HS-27A (cell line): ENCODE measurements at places on chromosomes 5 and 9.

GRCh38 chr9:131823701-131824146 lies 83.8 kb upstream of the RAPGEF1 start:
- DNase-seq, result no peak

DNA sequence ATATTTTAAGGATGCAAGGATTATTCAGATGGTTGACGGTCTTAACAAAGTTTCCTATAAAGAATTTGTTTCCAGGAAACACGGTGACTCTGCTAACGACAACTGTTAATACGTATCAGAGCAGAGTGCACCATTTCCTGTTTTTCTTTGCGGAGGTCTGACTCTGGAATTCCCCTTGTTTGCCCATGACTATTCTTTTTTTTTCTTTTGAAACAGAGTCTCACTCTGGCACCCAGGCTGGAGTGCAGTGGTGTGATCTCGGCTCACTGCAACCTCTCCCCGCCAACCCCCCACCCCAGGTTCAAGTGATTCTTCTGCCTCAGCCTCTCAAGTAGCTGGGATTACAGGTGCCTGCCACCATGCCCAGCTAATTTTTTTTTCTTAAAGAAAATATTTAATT lies 115.9 kb downstream of the CDC42SE2 start:
- no peak for DNase-seq

DNA sequence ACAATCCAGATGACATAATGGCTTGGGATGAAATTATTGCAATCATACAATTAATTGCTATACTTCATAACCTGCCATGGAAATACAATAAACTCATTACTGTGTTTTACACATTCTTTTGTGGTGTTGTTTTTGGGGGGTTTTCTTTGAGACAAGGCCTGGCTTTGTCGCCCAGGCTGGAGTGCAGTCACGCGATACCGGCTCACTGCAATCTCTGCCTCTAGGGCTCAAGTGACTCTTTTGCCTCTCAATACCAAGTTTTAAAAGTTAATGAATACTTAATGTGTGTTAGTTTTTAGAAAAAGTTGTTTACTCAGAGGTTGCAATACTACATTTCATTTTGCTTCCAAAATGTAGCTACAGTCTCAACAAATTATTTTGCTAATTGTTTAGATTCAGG lies 598.4 kb downstream of the CHSY3 start:
- DNase-seq, result no peak

- DNase-seq, result no peak
These were observed 28.1 kb downstream of the TTC23L start for GRCh38 chr5:34866989-34867471.

DNA sequence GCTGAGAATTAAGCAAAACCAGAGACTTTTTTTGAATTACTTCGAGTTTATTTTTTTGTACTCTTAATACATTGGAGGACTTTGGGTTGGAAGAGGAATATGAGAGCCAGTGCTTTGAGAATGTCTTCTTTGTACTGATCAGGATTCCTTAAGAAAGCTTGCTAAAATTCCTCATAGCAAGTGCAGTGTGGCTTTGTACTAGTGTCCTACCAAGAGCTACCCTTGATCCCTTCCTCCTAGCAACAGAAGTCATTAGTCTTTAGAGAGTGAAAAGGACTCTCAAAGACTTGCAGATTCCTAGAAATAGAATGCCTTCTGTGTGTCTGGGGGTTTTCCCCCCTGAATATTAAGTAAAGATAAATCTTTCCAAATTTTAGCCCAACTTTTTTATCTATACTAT lies 276.1 kb downstream of the ARHGAP26 start:
- no peak for DNase-seq

DNA sequence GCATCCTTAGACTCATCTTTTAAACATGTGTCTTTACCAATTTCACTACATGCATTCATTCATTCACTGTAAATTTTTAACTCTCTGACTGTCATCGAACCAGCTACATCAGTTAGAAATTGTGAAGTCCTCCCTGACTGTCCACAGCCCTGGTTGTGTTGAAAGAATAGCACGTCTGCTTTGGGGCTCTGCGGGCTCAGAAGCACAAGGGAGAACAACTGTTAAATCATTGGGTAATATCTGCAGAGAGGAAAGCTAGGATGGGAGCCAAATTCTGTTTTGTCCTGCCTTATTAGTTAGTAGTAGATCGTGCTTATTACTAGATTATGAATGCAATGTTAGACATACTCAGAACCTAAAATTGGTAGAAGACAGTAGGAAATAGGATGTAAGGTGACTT lies 26.3 kb upstream of the FAM120AOS start:
- no peak for DNase-seq

GRCh38 chr5:146450002-146450401 lies 2.9 kb downstream of the TCERG1 start:
- no peak for DNase-seq

DNA sequence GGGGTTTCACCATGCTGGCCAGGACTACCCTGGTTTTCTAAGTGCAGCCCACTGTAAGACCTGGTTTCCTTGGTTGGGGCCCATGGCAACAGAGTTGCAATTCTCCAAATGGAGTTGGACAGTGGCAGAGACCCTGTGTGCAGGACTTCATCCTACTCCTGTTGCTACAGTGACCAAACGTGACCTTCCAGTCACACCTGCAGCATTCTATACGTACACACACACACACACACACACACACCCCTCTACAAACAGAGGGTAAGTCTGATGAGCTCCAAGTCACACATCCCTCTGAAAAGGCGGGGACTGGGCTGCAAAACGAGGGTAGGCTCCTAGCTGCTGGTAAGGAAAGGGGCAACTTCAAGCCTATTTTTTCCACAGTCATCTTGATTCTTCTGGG lies 23.6 kb downstream of the LHFPL2 start:
- DNase-seq, result no peak

- DNase-seq, result no peak
These were observed 44.2 kb downstream of the NACC2 start for GRCh38 chr9:136050701-136051452.

- no peak for DNase-seq
These were observed 125.9 kb downstream of the GADD45G start for GRCh38 chr9:89730715-89731114.

- DNase-seq, result no peak
These were observed 533 bp downstream of the DCANP1 start for GRCh38 chr5:135446615-135447014.

- no peak for DNase-seq
These were observed 49.8 kb upstream of the ANGPTL2 start for GRCh38 chr9:127172066-127172707.
